ENCODE measurements at places on chromosomes 1 and 21.

GRCh38 chr1:147516157-147516917 is 25.0 kb upstream of the BCL9 start:
- DNase-seq, result no peak

DNA sequence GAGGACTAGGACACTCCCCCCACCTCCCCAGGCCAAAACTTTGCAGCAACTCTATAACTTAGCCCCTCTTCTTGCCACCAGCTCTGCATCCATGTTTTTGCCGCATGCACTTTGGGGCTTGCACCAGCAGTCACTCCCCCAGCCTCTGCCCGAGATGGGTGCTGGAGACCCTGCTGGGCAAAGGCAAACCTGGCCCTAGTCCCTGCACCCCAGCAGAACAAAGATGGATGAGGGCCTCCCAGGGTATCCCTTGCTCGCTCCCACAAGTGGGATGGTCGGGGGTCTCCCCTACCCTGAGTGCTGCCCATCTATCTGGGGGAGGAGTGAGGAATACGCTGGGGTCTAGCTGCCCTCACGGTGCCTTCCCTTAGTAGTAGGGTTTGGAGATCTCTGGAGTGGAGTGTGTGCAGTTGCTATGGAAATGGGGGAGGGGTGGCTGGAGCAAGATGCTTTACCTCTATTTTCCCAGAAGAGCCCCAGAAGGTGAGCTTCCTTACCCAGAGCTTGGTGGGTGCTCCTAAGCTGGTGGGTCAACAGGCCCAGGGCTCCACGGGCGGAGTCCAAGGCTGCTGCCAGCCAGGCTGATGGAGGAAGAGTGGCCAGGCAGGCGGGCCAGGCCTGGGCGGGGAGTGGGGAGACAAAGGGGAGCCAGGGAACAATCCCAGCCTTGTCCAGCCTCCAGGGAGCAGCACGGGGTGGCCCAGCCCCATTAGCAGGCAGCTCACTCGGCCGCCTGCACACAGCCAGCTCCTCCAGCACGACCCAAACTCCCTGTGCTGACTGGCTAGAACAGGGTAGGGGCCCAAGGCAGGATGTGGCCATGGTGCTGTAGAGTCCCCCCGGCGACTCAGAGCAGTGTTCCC is at the start of gene PAQR6:
TSS of gene PAQR6 (minus strand) at position 597 of the 863 bp plus-strand sequence. CDS start 1,325 bp downstream, outside the sequence.
- DNase-seq, result no peak

DNA sequence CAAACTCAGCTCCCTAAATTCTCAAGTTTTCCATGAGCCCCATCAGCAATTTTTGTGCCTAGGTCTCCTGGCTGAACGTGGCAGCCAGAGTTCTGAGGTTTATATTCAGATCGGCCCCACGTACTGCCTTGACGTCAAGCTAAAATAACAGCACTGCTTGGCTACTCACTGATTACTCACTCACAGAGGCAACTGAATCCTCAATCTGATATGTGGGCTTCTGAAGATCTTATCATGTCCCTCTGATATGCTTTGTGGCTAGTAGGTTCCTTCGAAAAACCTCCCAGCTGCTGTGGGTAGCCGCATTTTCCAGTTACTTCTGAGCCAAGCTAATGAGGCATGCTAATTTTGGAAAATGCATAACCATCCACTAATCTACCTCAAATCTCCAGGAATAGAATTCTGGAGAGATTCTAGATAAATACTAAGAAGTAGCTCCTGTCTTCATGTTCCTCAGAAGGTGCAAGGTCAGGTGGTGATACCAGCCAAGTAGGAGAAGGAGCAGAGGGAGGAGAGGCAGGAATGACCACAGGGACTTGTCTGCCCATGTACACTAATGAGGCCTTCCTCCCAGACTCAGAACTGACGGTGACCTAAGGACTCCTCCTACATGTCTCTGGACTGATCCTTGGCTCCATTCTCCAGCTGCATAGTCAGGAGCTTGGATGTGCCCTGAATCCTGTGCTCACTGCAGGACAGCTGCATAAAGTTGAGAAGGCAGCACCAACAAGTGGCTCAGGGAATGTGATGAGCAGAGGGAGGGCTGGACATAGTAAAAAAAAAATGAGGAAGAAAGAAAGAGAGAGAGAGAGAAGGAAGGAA is 263.7 kb downstream of the TNR start:
- DNase-seq, result no peak

DNA sequence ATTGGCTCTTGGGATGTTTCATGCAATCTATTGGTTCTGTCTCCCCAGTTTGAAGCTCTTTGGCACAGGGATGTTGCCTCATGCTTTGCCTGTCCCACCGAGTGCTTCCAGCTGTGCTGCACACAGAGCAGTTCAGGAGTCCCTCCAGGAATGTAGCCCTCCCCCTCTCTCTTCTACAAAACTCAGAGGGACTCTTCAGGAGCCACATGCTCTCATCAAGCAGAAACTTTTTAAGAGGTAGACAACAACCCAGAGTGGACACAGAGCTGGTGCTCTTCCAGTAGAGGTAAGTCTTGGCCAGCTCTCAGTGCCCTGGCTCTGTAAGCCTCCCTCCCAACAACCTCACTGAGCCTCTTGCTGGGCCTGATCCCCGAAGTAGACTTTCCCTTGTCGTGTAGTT is 11.6 kb upstream of the ZNF697 start:
- no peak for DNase-seq

DNA sequence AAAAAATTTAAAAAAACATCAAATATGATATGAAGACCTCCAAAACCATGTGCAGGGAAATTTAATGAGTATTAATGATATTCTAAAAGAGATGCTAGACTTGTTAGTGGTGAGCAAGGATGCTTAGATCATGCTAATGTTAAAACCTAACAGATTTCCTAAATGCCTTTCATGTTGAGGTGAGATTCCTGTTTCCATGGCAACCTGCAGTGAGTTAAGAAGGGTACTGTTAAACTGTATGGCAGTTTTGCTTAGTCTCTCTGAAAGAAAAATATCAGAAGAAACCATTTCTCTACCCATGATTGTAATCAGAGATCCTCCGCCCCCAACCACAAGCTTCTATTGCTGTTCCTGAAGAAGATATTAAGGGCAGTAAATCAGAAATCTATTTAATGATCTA is 321.6 kb upstream of the LRRC7 start:
- no peak for DNase-seq

GRCh38 chr1:158062174-158062573 is 68.7 kb downstream of the KIRREL1 start:
- DNase-seq, result no peak

DNA sequence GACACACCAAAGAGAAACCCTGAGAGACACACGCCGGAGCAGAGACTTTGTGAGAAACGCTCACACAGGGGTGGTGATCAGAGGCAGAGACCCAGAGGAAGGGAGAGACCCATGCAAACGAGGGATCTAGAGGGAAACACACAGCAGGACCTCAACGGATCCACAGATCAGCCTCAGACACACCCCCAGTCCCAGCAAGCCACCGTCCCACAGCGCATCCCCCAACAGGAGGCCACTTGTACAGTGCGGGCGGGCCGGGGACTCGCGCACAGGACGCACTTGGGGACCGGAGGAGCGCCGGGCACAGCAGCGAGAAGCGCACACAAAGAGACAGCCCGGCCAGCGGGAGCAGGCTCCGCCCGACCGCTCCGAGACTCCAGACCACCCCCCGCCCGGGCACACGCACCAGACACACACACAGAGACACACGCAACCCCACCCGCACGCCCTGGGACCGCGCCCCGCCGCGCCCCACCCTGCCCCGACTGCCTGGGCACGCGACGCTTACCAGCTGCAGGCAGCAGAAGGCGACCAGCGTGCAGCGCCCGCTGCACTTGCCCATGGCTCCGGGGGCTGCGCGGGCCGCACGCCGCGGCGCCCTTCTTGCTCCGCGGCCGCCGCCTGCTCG is 587 bp downstream of the NKAIN1 start:
- no peak for DNase-seq

- no peak for DNase-seq
Observed at GRCh38 chr1:114336360-114336759, 174.6 kb downstream of the TRIM33 start.

Measured in activated T-helper 1 cell treated with anti-CD3 and anti-CD28 coated beads, Interleukin-2, amount 50 U/mL, for 16 hours (primary cell).